ENCODE measurements at places on chromosomes 5 and 9. TPM values are rescaled to one million over a fixed set of nuclear protein-coding genes. Genes with fewer than 3 reads are reported as not detected.

COL23A1 gene
- total RNA-seq = not detected

MRRF gene
- total RNA-seq = 72.8 TPM

PCDHAC2 gene
- 4.2 TPM for total RNA-seq

HNRNPH1 gene
- total RNA-seq = 530 TPM

FOXE1 gene
- total RNA-seq = 2.3 TPM

FEM1C gene
- 6.8 TPM for total RNA-seq

OSMR gene
- 67.0 TPM for total RNA-seq

GCNT1 gene
- 5.0 TPM for total RNA-seq

CDC20B gene
- 0.08 TPM for total RNA-seq

GM2A gene
- total RNA-seq = 16.9 TPM

AK8 gene
- 1.1 TPM for total RNA-seq

WNT8A gene
- not detected for total RNA-seq

GPRIN1 gene
- 9.3 TPM for total RNA-seq

CAPSL gene
- not detected for total RNA-seq

GPX3 gene
- total RNA-seq = 20.3 TPM

MARCOL gene
- not detected for total RNA-seq

ANXA2R gene
- total RNA-seq = 3.1 TPM

IL7R gene
- 0.40 TPM for total RNA-seq

TUBB4B gene
- total RNA-seq = 840 TPM

FBN2 gene
- total RNA-seq = 15.6 TPM

ZNF300 gene
- total RNA-seq = 2.7 TPM

MATR3 gene
- 190 TPM for total RNA-seq

SLC34A3 gene
- total RNA-seq = 0.07 TPM

HMCN2 gene
- total RNA-seq = 0.02 TPM

IFNA2 gene
- not detected for total RNA-seq

UNC5A gene
- total RNA-seq = 0.77 TPM

FAT2 gene
- total RNA-seq = not detected

ADAMTS13 gene
- 0.30 TPM for total RNA-seq

DBH gene
- not detected for total RNA-seq

ADGRD2 gene
- total RNA-seq = not detected

CCDC127 gene
- 5.8 TPM for total RNA-seq

CDC25C gene
- total RNA-seq = 9.1 TPM

SPINK7 gene
- not detected for total RNA-seq

PSAT1 gene
- total RNA-seq = 145 TPM

RLN2 gene
- total RNA-seq = not detected

FCN2 gene
- total RNA-seq = not detected

PRRX2 gene
- 5.6 TPM for total RNA-seq

PCDH12 gene
- not detected for total RNA-seq

FCN1 gene
- total RNA-seq = not detected

KIF4B gene
- total RNA-seq = 0.02 TPM
